ENCODE measurements at places on chromosomes 13 and 19.
A peak's percentile ranks its signal among the peaks of the same experiment; 100 is the strongest.

- DNase-seq, result peak; percentile 53
Measured at GRCh38 chr19:1360818-1361461, 22.8 kb upstream of the NDUFS7 start.

- no peak for DNase-seq
Measured at GRCh38 chr19:52532480-52532879, 5.0 kb downstream of the ZNF808 start.

GRCh38 chr19:41734585-41734984 is 20.7 kb upstream of the CEACAM6 start:
- no peak for DNase-seq

GRCh38 chr13:23469951-23470421 is 36.5 kb upstream of the SACS start:
- DNase-seq, result no peak

GRCh38 chr13:104057861-104058260 is 991.6 kb upstream of the SLC10A2 start:
- DNase-seq, result no peak

- no peak for DNase-seq
Measured at GRCh38 chr13:51192348-51192747, 29.9 kb upstream of the FAM124A start.

- DNase-seq, result peak; percentile 36
Measured at GRCh38 chr13:39263033-39263432, 224.8 kb downstream of the NHLRC3 start.

GRCh38 chr13:72970956-72971355 is 87.8 kb upstream of the KLF5 start:
- DNase-seq, result no peak

GRCh38 chr19:14473073-14473977 is 1.8 kb downstream of the PTGER1 start:
- no peak for DNase-seq

- peak; percentile 92 for DNase-seq
Measured at GRCh38 chr19:6862673-6863078, 24.7 kb upstream of the ADGRE1 start.

DNA sequence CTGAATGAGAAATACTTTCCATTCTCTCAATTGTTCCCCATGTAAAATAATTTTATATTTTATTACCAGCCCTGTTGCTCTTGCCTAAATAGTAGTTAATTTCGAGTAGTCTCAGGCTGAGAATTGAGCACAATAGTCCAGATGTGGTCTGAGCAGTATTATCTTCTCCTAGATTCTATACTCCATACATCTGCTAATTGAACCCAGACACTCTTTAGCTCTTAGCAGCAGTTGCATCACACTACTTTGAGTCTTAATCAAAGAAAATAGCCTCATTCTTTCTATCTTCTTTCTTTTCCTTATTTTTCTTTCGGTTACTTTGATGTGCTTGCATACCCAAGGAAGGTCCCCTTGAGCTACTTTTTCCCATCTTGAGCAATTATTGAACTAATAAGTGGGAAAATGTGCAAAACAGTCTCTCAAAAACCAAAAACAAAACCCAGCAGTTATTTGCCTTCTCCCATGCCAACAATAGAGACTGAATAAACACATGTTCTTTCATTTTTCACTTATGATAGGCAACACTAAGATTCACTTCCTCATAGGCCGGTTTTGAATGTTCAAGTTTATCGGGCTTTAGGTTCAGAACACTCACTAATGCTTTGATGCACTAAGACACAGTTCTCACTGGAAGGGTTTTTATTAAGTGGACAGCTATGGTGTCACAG is 204.5 kb downstream of the POU4F1 start:
- no peak for DNase-seq

GRCh38 chr13:37091835-37092234 is 13.6 kb downstream of the CSNK1A1L start:
- no peak for DNase-seq

- DNase-seq, result no peak
Measured at GRCh38 chr19:2255982-2256685, at the start of gene JSRP1. Gene JSRP1 (minus strand): TSS chr19:2256417. CDS start chr19:2255314, 1,103 bp downstream.

DNA sequence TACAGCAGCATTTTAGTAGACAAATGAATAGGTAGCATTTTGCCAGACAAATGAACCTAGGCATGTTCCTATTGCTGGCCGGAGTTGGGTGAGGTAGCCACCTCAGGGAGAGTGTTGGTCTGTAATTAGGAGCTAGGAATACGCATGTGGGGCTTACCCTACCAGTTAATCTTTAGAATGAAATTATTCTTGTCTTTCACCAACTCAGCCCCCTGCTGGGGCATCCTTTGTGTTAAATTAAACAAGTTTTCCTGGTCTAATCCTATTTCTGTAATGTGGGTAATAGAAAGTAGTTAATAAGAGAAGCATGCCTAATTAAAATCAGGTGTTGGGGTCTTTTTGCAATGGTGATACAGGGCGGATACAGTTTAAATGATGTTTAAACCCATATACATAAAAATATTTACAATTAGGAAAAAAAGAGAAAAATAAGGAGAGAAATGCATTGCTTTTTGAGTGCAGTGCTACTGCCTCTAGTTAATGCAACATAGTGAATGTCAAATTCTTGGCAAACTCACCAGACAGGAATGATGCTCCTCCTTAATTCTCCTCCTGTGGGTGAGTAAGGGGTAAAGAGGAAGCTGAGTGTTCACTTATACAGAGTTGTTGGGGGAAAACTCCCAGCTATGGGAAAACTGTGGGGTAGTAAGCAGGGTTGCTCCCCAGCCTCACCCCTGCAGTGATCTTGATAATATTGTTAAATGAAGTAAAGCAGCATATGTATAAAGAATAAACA is 276.4 kb upstream of the EDNRB start:
- DNase-seq, result no peak

DNA sequence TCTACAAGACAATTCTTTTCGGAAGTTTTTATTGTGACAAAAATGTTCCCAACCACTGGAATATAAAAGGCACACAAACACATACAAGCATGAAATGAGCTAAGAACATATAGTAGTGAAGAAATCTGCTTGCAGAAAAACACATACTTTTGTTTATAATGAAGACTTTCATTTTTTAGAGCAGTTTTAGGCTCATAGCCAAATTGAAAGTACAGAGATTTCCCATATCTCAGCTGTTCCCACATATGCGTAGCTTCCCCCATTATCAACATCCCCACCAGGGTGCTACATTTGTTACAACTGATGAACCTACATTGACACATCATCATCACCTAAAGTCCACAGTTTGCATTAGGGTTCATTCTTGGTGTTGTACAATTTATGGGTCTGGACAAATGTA is 249.4 kb downstream of the KCTD12 start:
- DNase-seq, result no peak

- DNase-seq, result no peak
Measured at GRCh38 chr19:24040621-24041020, 46.4 kb upstream of the ZNF254 start.

DNA sequence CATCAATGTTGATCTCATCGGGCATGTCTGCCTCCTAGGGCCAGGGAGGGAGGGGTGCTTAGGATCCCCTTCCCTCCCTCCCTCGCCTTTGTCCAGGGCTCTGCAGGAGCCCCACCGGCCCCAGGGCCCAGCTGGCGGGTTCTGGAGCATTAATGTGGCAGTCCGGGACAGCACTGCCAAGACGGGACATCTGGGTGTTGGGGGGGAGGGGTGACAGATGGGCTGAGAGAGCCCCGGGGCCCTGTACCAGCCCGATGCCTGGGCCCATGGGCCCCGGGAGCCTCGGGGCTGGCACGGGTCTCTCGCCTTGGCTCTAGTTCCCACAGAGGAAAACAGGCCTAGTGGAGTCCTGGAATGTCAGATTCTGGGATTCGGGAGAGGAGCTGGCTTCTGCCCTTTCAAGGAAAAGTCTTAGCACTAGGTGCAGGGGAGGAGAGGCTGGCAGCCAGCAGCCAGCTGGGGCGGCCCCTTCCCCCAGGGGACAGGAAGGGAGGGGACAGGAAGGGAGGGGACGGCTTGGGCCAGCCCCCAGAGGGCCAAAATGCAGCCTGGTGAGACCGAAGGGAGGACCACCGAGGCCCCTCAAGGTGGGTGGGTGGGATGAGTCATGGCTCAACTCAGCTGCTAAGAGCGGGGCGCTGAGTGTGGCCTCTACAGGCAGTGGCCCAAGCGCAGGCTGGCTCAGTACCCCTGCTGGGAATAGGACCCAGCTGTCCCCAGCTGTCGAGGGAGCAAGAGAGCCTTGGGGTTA is 3.1 kb downstream of the PPP1R14A start:
- DNase-seq, result no peak

- no peak for DNase-seq
Measured at GRCh38 chr13:101026328-101026727, 351.7 kb upstream of the TMTC4 start.

- DNase-seq, result no peak
Measured at GRCh38 chr19:307793-308420, 16.7 kb upstream of the PLPP2 start.

- no peak for DNase-seq
Measured at GRCh38 chr19:31135841-31136240, 213.4 kb downstream of the TSHZ3 start.

- DNase-seq, result no peak
Measured at GRCh38 chr19:53388904-53389303, 6.0 kb upstream of the ZNF765 start.

- DNase-seq, result peak; percentile 58
Measured at GRCh38 chr13:90713441-90714133, 633.9 kb upstream of the MIR17HG start.

- DNase-seq, result no peak
Measured at GRCh38 chr13:101258509-101258908, 157.8 kb downstream of the NALCN start.

- DNase-seq, result peak; percentile 57
Measured at GRCh38 chr19:8413629-8413995, 507 bp downstream of the MARCHF2 start.

- DNase-seq, result no peak
Measured at GRCh38 chr19:14536926-14537692, 7.7 kb downstream of the TECR start.

DNA sequence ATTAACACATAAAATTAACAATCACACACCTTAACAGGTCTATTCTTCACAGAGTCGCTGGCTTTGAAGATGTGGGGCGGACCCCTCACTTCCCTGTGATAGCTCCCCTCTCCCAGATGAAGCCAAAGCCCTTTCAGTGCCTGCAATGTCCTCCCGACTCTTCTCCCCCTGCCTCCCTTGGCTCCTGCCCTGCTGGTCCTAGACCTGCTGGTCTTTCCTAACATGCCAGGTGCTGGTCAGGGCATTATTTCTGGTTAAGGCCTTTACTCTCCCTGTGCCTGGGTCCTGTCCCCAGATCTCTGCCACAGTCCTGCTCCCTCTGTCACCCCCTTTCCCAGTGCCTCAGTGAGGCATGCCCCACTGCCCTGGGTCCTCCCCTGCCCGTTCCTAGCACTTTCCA is 12.2 kb downstream of the ERICH6B start:
- DNase-seq, result no peak

DNA sequence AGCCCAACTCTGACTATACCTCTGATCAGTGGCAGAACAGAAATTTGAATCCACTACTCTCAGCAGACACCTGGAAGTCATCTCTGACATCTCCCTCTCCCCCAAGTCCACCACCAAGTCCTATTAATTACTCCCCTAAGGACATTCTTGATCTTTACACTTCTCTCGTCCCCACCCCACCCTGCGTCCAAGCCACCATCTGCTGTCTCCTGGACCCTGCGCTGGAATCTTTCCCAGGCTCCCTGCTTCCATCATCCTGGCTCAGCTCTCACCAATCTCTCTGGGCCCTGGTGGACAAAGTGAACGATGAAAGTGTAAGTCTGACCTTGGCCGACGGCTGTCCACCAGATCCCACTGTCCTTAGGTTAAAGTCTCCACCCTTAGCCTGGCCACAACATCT is 145.6 kb upstream of the GJB6 start:
- DNase-seq, result no peak

DNA sequence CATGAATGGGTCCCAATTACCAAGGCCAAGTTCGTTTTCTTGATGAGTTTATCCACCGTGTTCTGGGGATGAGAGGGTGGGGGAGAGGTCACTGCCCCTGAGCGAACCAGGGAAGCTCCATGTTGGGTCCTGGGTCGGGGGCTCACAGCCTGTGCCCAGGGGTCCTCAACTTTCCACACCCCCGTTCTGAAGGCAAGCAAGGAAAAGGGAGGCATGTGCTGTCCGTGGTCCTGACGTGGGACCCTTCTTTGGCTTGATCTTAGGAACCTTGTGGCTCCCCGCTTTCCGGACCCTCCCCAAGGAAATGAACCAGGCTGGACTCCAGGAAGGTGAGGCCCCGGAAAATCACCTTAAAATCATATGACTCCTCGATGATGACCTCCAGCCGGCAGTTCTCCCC is 18.2 kb upstream of the MEIS3 start:
- DNase-seq, result no peak

Data from suppressor macrophage (primary cell).